Natural killer cell (primary cell): ENCODE measurements at places on chromosomes 2 and 18.

DNA sequence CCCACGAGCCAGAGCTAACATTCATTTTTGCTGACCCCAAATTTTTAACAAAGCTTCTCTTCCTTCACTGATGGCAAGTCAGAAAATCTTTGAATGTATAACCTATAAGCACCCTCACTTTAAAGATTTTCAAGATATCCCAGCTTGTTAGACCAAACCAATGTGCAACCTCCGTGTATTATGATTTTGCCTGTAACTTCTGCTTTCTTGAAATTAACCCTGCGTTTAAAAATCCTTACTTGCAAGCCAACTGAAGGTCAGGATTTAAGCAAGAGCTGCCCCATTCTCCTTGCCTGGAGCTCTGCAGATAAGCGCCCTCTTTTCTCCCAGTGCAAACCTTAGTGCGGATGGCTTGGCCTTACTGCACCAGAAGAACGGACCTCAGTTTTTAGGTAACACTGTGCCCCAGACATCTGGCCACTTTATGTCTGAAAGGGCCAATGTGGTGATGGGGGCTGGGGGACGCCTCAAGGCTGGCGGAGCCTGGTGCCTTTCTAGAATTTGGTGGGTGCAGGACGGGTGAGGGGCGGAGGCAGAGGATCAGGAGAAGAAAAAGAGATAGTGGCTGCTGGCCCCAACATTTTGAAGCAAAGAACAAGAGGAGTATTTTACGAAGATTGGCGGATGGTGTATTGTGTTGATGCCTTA lies 805 bp upstream of the TNFRSF11A start:
- H3K27me3 ChIP-seq = peaks cover 7% of the 10 kb centered on the region
- H3K4me3 ChIP-seq = no peak overlapping the region
- peak; percentile 12 for DNase-seq
- peaks cover 40% of the 10 kb centered on the region for H3K4me1 ChIP-seq
- H3K27ac ChIP-seq = no peak overlapping the region
- H3K36me3 ChIP-seq = no peaks in the 10 kb centered on the region

DNA sequence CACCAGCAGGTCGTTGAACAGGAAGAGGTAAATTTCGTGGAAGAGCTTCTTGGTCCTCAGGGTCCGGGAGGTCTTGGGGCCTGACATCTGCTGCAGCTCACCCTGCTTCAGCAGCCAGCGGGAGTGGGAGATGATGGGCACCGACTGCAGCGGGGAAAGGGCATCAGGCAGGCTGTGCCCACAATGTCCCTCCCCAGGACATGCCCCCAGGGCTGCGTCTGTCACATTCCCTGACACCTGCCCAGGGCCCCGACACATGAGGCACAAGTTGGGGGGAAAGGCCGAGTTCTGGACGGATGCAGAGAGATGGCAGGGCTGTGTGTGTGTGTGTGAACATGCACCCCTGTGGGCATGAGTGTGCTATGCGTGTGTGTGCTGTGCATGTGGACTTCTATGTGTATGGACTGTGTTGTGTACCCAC lies 13.9 kb downstream of the SNORC start:
- no peak for DNase-seq

DNA sequence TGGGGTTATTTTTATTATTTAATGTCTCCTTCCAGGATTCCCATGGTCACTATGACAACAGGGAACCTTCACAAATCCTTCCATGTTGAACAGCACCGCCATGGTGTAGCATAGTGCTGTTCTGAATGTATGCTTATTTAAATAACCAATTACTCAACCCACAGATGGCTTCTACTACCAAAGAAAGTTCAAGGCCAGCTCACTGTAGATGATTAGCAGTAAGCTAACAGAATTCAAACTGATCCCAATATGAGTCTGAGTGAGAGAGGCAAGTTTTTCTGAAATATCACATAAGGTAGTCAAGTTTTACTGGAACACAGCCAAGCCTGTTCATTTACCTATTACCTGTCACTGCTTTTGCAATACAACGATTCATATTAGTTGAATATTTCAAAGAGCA lies 51.2 kb downstream of the CLASP1 start:
- no peaks in the 10 kb centered on the region for H3K36me3 ChIP-seq
- H3K4me3 ChIP-seq = no peak overlapping the region
- H3K4me1 ChIP-seq = peaks cover 7% of the 10 kb centered on the region
- no peak overlapping the region for H3K27ac ChIP-seq
- DNase-seq = no peak

DNA sequence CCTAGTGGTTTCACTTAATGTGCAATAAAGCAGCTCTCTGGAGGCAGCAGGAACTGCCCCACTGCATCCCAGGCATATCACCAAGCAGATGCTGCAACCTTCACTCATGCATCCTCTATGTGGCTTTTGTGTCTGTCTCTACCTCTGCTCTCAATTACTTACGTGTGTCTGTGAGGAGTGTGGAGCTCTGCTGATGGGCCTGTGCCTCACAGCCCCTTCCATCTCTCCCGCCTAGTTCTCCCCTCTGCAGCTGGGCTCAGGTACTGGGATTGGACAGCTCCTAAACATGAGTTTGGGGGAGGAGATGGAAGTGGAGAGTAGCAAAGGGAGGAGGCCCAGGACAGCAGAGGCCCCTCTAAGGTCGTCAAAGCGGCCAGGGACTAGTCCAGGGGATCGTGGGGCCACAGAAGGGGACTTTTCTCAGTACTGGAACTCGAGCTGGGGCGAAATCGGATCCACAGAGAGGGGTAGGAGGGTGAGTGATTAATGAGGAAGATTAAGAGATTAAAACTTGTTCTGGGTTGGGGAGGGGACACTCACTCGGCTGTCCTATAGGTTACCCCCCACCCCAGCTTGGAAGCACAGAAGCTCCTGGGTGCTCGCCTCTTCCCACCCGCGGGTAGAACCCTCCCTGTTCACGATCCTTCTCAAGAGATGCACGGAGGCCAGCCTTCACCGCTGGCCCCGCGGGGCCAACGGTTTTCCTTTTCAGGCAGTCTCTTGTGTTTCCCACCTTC lies 2.1 kb upstream of the LBX2 start:
- H3K4me3 ChIP-seq = no peak overlapping the region
- peaks cover 7% of the 10 kb centered on the region for H3K36me3 ChIP-seq
- no peak overlapping the region for H3K27ac ChIP-seq
- peaks cover 68% of the 10 kb centered on the region for H3K4me1 ChIP-seq

- DNase-seq = no peak
- H3K4me3 ChIP-seq = no peak overlapping the region
- H3K27ac ChIP-seq = no peak overlapping the region
- H3K4me1 ChIP-seq = no peaks in the 10 kb centered on the region
- H3K36me3 ChIP-seq = no peaks in the 10 kb centered on the region
Measured at GRCh38 chr2:114543236-114543766, 100.9 kb downstream of the DPP10 start.

GRCh38 chr2:18829976-18830375 lies 240.6 kb upstream of the NT5C1B start:
- no peaks in the 10 kb centered on the region for H3K36me3 ChIP-seq
- H3K27me3 ChIP-seq = no peaks in the 10 kb centered on the region
- DNase-seq = no peak
- H3K4me1 ChIP-seq = no peaks in the 10 kb centered on the region
